Stimulated activated naive CD4-positive, alpha-beta T cell (primary cell): ENCODE measurements at places on chromosomes 16 and 17.

DNA sequence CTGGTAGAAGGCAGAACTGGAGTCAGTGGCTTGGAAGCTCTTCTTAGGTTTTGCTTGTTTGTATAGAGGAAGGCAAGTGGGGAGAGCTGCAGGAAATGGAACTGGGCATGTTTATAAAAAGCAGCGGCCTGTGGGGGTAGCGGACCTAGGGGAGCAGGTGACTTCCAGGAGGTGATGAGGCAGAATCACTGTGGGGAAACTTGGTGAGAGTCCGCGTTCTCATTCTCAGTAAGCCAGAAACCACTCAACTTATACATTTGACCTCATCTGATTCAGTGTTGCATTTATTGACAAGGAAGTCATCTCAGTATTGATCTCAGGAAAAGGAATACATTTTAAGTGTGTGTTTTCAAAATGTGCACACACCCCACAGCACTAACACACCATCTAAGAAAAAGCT lies 299.8 kb downstream of the CNTNAP4 start:
- DNase-seq, result no peak

- DNase-seq, result no peak
Observed at GRCh38 chr17:49000943-49001342, 3.8 kb downstream of the IGF2BP1 start.

DNA sequence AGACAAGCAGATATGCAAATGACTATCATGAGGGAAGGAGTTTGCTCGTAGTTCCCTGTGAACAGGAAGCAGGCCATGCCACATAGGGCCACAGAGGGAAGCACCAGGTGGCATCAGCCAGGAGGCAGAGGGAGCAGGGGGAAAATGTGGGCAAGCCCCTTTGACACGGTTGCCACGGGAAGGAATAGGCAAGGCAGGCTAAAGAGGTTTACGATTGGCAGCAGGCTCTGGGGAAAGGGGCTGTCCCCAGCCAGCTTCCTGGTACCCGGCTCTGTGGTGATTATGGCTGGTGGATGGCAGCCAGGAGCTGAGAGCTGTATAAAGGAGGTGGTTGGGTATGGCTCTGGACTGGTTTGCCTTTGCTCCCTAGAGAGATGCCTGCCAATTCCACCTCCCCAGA lies 848 bp downstream of the CES3 start:
- no peak for DNase-seq

DNA sequence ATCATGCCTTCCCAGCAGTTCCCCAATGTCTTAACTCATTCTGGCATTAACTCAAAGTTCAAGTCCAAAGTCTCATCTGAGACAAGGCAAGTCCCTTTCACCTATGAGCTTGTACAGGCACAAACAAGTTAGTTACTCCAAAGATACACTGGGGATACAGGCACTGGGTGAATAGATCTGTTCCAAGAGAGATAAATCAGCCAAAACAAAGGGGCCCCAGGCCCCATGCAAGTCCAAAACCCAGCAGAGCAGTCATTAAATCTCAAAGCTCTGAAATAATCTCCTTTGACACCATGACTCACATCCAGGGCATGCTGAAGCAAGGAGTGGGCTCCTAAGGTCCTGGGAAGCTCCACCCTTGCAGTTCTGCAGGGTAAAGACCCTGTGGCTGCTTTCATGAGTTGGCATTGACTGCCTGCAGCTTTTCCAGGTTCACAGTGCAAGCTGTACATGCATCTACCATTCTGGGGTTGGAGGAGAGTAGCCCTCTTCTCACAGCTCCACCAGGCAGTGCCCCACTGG lies 332.2 kb upstream of the KIF2B start:
- no peak for DNase-seq

DNA sequence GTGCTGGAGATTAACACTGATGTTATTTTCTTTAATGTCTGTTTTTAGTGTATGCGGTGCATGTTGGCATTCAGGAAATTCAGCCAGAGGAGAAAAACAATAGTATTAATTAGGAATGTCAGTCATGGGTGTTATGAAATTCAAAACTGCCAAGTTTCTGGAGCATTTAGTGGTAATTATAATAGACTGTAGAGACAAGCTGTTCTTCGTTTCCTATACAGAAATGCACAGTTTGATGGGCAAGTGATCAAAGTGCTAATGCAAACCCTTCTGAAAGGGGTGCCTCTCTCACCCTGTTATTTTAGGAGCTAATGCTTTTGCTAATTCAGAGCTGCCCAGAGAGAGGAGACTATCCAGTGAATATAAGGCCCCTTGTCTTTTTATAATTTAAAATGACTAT lies 573.8 kb upstream of the EEF2KMT start:
- DNase-seq, result no peak

DNA sequence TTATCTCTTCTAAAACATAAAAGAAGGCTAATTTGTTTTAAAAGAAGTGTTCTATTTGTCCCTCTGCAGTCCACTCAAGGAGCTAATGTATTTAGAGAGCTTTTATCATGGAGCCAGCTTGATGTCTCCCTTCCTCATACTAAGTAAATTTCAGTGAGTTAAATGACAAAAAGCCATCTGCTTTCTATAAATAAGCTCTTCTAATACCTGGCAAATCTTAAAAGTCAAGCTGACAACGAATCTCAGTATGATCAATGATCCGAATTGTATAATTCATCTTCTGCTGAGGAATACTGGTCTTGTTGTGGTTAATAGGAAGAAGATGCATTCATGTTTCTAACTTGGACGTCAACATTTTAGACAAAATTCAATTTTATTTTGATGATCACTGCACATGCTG lies 1390.7 kb downstream of the CDH8 start:
- no peak for DNase-seq

- DNase-seq, result no peak
Observed at GRCh38 chr16:10564591-10564990, 15.8 kb downstream of the EMP2 start.

DNA sequence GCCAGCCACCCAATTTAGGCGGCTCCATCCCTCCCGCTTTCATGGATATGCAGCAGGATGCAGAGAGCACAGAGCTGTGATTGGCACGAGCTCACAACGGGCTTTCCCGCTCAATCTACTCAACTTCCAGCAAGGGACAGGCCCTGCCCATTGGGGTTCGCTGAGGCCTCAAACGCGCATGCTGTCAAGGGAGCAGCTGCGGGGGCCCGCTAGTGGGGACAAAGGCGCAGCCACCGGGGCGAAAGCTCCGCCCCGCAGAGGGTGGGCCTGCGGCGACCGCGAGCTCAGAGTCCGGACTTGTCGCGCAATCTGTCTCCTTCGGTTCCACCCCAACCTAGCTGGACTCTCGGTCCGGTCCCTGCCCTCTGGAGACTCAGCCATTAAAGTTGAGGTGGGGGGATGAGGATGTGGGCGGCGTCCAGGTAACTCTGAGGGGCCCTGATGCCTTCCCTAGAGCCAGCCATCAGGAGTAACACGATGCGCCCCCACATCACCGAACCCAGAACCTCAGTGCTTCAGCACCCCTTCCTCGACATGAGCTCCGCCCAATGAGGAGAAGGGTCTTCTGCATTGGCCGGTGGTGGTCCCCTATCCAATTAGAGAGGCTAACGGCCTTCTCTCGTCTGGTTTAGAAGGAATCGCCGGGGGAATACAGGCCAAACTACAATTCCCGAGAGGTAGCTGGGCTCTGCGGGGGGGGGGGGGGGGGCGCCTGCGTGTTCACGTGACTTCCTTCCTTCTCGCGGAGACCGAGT lies 489 bp upstream of the NFATC3 start:
- DNase-seq, result peak; percentile 84
